ENCODE measurements at places on chromosomes 3 and 15.

DNA sequence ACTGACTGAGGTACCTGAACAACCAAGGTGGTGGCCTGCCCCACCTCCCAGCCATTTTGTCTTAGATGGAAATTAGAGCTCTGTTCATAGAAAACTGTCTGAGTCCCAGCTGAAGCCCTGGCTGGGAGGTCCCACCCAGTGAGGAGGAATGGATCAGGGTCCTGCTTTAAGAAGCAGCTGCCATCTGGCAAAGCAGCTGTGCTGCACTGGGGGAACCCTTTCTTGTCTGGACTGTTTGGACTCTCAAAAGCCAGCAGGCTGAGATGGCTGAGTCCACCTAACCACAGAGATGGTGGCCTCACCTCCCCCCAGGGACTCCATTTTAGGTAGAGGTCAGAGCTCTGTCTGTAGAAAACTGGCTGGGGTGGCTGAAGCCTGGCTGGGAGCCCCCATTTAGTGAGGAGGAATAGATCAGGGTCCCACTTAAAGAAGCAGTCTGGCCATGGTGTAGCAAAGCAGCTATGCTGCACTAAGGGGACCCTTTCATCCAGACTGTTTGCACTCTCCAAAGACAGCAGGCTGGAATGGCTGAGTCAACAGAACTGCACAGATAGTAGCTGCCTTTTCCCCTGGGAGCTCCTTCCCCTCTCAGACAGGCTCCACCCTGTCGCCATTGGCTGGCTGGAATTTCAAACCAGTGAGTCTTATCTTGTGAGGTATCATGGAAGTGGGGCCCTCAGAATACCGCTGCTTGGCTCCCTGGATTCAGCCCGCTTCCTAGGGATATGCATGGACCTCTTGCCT lies 116.9 kb downstream of the EPHA6 start:
- DNase-seq = no peak

DNA sequence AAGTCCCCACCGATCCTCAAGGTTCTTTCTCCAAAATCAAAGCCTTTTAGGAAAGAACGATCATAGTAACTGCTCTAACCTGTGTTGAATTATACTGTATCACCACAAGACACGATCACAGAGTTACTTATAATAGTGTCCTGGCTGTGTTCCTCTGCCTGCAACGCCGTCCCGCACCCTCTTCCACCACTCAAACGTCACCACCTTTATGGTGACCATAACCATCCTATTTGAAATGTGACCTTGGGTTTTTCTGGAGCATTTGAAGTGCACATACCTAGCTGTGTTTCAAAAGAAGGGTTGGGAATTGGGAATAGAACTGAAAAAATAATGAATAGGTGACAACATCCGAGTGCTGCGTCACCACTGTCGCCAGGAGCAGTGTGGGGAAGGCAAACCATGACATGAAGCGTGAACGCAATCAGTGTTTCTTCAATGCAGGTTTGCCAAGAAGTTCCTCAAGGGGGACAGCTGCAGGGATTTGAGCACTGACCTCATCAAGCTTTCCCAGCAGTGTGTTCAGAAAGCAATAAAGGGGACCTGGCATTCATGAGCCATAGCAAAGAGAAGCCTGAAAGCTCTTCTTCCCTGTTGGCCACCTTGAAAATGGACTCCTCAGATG lies 769 bp upstream of the SELENOS start:
- DNase-seq = no peak

GRCh38 chr15:28995705-28996104 lies 109.9 kb downstream of the APBA2 start:
- peak; percentile 71 for DNase-seq

GRCh38 chr15:77173487-77173886 lies 102.6 kb upstream of the TSPAN3 start:
- DNase-seq = no peak

DNA sequence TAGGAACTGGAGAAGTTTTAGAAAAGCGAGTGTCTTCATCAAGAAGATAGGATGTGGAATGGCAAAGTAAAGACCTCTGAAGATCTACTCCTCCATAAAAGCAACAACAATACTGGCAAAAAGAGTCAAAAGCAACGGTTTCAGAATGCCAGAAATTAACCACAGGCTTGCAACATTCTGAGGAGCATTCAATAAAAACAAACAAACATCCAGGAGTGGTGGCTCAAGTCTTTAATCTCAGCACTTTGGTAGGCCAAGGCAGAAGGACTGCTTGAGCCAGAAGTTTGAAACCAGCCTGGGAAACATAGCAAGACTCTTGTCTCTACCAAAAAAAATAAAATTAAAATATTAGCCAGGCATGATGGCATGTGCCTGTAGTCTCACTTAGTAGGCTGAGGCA lies 143.2 kb upstream of the HACD2 start:
- no peak for DNase-seq

DNA sequence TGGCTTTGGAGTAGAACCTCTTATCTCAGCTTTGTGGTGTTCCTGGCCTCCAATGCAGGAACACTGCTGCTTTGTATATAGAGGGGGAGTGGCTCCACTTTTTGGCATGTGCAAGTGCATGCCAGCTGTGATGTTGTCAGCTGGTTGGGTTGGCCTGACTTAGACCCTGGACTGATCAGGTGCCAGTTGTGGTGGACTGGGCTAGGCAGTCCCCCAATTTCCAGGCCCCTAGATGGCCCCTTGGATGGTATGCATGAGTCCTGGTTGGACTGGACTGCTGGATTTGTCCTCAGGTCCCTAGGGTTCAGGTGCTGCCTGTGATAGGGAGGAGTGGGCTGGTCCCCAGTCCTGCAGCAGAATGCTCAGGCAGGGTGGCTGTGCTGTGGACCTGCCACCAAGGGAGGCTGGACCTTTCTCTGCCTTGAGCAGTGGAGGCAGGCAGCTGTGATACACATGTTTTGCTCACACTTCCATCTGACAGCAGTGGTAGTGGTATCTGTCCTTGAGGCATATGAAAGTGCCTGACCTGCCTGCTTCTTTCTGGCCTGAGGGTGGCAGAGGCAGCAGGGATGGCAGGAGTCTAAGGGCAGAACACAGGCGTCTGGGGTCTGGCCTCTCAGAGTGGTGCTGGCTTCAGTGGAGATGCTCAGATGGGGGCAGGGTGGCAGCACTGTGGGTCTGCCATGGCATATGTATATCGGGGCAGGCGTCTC lies 74.8 kb downstream of the STXBP5L start:
- no peak for DNase-seq

DNA sequence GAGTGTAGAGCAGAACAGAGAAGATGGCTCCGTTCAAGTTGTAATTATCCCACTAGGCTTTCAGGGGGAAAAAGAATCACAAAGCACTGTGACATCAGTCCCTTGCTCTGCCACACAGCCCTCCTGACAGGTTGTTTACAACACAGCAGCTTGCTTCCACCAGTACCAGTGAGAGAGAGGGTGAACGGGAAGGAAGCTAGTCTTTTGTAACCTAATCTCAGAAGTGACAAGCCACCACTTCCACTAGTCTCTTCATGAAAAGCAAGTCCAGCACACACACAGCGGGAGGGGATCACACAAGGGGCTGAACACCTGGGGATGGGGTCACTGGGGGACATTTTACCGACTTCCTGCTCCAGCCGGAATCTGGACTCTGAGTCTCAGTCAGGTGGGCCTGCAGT lies 86.3 kb downstream of the FAM81A start:
- no peak for DNase-seq

DNA sequence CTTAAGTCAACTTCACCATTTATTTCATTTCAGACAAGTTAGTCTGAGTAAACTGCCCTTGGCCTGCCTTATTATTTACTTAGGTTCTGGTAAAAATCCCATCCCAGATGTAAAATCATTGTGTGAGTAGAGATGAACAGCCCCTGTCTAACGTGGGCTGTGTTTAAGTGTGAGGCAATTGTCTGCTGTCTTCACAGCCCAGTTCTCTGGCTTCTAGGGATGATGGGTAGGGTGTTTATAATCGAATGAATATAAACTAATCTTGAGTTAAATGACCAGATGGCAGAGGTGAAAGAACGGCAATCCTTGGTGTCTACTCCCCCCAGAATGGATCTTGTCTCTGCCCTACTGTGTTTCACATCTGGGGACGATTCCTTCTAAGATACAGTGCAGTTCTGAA lies 20.8 kb downstream of the PPARG start:
- DNase-seq = no peak

GRCh38 chr3:54150864-54151467 lies 28.6 kb downstream of the CACNA2D3 start:
- DNase-seq = no peak

DNA sequence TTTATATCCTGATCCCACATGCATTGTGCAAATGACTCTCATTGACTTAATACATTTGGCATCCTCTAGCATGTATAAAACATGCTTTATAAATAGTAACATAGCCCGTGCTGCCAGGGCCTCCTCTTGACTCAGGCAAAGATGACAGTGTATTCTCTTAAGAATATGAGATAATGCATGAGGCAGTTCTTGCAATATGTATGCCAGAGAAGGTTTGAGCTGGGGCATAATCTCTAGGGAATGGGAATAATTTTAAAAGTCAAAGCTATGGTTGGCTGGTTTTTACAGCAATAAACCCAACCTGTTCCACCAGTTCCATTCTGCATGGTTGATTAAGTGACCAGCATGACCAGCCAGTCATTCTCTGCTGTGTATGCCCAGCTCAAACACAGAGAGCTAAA lies 179.0 kb upstream of the PFN2 start:
- DNase-seq = no peak

GRCh38 chr15:90820481-90820880 lies 47.9 kb upstream of the FURIN start:
- DNase-seq = no peak

DNA sequence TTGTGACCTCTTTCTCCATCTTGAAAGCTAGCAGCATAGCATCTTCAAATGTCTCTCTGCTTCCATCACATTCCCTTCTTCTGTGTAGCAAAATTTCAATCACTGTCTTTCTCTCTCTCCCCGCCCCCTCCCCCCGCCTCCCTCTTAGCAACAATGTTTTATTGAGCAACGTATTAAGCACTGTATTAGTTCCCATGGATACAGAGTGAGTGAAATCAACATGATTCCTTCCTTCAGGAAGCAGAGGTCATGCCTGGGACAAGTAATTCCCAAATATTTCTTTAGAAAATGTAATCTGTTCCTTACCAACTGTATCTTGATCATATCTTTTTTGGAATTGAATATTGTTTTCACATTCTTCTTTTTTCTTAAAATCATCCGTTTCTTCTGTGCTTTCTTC lies 373.7 kb upstream of the NECTIN3 start:
- no peak for DNase-seq

DNA sequence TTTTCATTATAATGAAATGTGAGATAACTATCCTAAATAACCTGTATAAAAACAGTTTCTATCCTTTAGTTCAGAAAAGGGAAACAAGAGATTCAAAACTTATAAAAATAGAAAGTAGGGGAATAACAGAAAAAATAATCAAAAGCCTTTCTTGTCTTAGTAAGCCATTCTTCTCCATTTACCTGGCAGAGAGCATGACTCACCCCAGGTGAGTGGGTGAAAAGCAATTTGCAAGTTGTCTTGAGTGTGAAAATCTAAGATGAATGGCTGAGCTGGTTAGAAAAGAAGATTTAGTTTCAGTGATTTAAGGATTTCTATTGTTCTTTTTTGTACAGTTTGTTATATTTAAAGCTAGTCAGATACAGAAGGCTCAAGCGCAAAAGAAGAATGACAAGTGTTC lies 702.0 kb downstream of the GRM7 start:
- peak; percentile 31 for DNase-seq

DNA sequence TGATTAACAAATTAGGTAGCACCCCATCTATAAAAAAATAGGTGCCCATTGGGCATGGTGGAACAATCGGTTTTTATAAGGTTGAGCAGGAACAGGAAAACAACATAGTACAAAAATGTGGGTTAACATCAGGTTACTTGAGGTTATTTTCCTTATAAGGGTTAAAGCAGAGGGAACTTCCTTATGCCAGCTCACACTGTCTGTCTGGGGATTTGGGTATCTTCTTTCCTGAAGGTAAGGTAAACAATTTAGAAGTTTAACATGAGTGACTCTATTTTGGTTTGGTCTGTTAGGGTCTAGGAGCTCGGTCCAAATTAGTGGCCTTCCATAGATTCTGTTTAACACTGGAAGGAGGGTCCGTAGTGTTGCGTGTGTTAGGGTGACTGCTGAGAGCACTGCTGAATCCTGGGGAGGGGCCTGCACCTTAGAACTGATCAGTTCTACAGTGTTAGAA lies 14.7 kb downstream of the CHD2 start:
- DNase-seq = no peak

- DNase-seq = no peak
These were observed 16.0 kb upstream of the C3orf38 start for GRCh38 chr3:88133711-88134263.

DNA sequence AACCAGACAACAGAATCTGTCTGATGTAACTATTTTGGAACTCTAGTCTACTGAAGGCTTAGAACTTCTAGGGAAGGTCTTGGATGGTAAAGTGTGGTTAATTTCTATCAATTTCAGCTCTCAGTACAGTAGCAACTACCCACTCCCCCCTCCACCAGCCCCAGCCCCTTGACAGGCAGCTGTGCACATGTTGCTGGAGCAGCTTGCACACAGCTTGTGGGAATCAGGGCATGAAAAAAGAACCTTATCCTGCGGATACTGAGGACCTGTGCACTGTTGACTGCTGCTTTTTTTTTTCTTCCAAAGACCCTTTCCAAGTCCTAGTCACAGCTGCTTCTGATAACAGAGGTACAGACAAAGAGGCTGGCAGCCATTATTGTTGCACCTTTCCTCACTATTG lies 81.5 kb upstream of the UBP1 start:
- DNase-seq = no peak

DNA sequence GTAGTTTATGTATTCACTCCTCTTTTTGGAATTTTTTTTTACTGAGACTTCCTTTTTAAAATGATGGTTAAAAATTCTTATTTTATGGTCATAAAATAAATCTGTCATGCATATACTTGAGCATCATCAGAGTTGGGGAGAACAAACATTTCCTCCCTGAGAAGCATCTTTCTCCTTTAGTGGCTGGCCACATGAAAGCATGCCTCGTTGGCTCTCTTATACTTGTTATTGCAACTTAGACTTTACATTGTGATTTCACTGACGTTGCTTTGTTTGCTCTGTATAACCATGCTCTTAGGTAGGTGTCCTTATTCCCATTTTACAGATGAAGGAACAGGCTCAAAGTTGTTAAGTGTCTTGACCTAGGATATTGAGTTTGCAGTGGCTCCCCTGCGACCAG lies 18.1 kb downstream of the BBX start:
- no peak for DNase-seq

- no peak for DNase-seq
These were observed 81.7 kb downstream of the TAMM41 start for GRCh38 chr3:11764931-11765363.

- DNase-seq = no peak
These were observed 19.3 kb upstream of the GPX1 start for GRCh38 chr3:49377483-49377882.

GRCh38 chr15:82132742-82133141 lies 86.9 kb upstream of the MEX3B start:
- no peak for DNase-seq

DNA sequence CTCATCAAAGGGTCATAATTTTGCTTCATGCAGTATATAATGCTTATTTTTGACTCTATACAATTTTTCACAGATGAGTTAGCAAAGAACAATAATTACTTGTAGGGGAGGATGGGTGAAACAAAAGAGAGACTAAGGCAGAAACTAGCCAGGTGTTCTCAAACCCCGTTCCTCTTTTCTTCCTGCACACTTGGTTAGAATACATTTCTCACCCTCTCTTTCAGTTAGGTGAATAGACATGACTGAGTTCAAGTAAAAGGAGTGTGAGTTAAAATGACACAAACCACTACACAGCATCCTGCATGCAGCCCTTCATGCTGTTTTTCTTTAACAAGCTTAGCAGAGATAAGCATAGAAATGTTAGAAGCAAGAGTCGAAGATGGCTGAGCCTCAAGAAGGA lies 922.2 kb downstream of the TBL1XR1 start:
- no peak for DNase-seq

Data from hypothalamus (tissue), 51 donors.